NCI-H1436 (cell line): ENCODE measurements at places on chromosomes 13 and 19.

GRCh38 chr13:73939071-73939380 lies 195.2 kb downstream of the KLF12 start:
- DNase-seq, result no peak

- DNase-seq, result no peak
Observed at GRCh38 chr13:45436332-45436731, 18.2 kb upstream of the SLC25A30 start.

GRCh38 chr19:57282011-57282643 lies 1.8 kb downstream of the ZNF460 start:
- no peak for DNase-seq

GRCh38 chr19:11479898-11480714 lies 740 bp downstream of the ELAVL3 start:
- DNase-seq, result peak; percentile 32

GRCh38 chr13:26941345-26942174 lies 181.0 kb upstream of the GPR12 start:
- DNase-seq, result no peak

- no peak for DNase-seq
Observed at GRCh38 chr19:40143612-40144011, 47.6 kb upstream of the MAP3K10 start.

DNA sequence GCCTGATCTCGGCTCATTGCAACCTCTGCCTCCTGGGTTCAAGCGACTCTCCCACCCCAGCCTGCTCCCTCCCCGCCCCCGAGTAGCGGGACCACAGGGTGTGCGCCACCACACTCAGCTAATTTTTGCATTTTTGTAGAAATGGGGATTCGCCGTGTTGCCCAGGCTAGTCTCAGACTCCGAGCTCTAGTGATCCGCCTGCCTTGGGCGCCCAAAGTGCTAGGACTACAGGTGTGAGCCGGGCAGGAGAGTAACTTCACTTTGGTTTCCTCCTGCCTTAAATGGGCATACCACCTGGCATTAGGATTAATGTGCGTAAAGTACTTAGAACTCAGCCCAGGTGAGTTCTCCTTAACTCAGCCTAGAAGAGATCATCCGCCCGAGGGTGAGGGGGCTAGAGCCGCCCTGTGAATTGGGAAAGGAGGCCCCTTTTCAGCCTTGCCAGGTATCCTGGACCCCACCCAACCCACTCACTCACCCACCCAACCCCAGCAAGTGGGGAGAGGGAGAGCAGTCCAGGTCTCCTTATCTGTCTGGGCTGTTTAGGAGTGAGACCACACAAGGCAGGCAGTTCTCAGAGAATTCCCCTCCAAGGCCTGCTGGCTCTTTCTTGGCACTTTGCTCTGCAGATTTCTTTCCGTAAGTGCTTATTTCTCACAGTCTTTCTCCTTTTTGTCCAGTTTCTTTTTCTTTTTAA lies 1.2 kb upstream of the ZFP36 start:
- DNase-seq, result no peak

GRCh38 chr19:18719541-18719940 lies 36.1 kb downstream of the CRTC1 start:
- no peak for DNase-seq

- no peak for DNase-seq
Observed at GRCh38 chr13:42398533-42398932, 126.6 kb downstream of the AKAP11 start.

DNA sequence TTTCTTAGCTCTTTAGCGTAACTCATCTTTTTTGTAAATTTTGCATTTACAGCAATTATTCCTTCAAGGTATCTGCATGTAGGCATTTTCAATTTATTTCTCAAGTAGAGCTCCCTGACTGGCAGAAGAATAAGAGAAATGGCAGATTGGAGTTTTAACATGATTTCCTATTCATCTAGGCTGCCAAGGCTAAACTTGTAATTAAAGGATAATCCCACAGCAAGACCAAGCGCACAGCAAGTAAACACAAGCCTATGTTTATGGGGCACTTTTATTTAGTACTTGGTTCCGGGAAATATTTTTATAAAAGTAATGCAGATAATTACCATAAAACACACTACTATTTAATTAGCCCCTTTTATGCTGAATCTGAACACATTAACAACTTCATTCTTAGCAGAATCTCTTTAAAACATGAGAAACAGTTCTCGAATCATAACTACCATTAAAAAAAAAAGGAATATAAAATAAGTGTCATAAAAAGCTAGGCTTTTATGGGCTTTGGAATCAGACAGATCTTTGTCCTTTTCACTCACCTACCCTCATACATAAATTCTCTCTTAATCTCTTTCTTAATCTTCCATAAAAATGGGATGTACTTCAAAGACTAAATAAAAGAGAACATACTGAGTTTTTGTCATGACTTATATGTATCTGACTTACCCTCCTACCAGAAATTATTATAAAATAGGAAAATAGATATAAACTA lies 961.6 kb upstream of the MIR17HG start:
- no peak for DNase-seq

DNA sequence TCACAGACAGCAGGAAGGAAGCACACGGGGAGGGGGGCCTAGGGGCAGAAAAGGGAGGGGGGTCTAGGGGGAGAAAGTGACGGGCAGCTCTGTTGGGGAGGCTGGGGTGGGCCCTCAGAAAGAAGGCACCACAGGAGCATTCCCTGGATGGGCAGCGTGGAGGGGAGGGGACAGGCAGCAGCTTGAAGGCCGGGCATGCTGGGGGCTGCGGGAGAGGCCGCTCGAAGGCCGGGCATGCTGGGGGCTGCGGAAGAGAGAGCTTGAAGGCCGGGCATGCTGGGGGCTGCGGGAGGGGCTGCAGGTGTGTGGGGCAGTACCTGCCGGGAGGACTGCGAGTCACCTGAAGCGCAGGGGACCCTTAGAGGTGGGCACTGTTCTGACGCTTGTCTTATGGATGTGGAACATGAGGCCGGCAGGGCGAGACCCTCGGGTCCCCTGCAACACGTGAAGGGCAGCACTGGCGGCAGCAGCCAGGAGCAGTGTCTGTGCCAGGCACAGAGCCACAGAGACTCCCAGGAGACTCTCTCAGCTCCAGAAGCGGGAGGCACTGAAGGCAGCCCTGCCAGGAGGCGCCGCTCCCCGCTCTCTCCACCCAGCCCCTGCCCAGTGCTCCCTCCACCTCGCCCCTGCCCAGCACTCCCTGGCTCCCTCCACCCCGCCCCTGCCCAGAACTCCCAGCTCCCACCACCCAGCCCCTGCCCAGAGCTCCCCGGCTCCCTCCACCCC lies 13.3 kb downstream of the ZNF787 start:
- peak; percentile 15 for DNase-seq

DNA sequence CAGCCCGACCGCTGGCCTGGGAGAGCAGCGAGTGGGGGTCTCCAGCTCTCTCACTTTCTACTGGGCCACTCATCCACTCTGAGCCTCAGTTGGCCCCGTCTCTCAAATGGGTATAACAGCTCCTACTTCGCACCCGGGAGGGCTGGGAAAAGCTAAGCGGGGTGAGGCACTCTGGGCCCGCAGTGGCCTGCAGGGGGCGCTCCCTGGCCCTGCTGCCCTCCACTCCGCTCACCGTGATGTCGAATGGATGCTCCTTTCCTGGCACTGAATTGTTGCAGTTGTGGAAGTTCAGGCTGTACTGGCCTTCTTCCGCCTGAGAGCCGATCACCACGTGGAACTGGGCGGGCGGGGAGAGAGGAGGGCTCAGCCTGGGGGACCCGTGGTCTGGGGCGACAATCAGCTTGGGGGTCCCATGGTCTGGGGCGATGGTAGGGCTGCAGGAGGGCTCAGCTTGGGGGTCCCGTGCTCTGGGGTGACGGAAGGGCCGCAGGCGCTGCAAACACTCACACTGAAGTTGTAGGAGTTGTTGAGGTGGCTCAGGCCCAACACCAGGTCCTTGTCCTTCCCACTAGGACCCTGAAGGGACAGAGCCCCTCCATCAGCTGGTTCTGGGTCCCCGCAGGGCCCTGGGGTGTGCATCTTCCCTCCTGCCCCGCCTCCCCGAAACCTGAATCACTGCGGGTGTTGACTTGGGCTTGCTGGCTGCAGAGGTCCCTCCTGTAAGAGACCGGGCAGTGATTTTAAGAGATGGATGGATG lies 3.9 kb downstream of the GPR108 start:
- DNase-seq, result no peak

- DNase-seq, result no peak
Observed at GRCh38 chr19:56934438-56935090, 94.0 kb upstream of the PEG3 start.

DNA sequence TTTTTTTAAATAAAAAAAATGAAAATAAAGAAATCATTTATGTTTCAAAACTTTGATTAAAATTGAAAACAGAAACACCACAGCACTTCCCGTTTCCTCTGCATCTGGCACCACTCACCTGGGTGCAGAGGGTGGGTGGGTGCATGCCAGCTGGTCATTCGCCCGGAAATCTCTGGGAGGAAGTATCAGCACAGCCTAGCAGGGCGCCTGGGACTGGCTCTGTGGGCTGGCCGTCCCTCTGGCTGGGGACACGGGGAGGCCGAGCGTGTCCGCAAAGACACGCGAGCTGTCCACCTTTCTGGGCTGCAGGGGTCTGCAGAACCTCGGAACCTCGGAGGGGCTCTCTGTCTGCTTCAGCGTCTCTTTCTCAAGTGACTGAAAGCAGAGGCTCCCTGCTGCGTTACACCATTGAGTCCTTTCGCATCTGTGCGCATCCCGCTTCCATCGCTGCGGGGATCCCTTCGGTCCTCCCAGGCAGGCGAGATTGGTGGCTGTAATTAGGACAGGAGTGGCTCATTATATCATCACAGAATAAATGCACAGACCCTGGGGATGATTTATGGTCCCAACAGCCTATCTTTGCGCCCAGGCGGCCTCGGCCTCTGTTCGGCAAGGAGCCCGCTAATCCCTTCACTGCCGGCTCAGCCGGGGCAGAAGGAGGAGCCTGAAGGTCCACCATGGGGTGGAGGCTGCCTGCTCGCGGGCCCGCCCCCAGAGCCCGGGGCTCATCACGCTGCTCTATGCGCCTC lies 17.2 kb downstream of the CRTC1 start:
- peak; percentile 71 for DNase-seq

DNA sequence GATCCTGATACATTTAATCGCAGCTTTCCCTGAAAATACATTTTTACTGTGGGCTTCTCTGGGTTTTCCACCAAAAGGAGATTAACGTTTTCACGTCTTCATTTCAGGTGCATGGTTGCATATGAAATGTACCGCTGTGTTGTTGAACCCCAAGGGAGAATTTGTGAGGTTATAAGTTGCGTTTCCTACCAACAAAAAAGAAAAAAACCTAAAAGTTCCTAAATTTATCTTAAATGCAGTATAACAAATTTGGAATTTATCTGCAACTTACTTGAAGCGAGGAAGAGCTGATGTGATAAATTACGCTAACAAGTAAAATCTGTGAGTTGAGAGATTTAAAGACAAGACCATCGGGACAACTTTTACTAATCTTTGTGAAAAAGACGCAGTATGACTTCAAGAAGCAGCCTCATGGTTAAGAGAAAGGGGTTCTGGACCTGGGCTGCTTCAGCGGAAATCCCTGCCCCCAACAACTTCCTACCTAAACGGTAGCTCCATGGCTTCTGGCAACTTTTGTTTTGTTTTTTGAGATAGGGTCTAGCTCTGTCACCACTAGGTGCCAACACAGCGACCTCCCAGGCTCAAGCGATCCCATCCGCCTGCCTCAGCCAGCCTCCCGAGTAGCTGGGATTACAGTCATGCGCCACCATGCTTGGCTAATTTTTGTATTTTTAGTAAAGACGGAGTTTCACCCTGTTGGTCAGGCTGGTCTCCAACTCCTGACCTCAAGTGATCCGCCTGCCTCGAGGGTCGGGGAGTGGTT lies 958 bp upstream of the OBI1 start:
- DNase-seq, result no peak

DNA sequence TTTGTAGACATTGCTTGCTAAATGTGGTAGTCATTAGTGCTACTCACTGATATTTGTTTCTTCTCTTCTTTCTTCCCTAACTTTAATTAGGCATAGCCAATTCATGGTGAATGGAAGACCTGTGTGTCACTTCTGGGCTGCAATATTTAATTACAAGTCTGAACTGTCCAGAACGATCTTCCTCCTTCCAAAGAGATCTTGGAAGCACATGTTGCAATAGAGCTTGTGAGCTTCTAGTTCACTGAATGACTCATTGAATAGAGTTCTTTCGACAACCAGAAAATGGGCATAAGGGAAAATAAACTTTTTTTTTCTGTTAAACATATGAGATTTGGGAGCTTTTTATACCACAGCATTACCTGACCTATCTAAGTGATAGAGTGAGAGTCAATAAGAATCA lies 1264.6 kb downstream of the PCDH9 start:
- no peak for DNase-seq
